8988T (cell line): ENCODE measurements at places on chromosomes 12 and 14.

GRCh38 chr12:70876952-70877351, 43.6 kb downstream of the PTPRR start:
- no peak for DNase-seq

GRCh38 chr12:17076028-17076744, 470.2 kb upstream of the LMO3 start:
- DNase-seq = no peak

GRCh38 chr14:38567703-38568102, 311.8 kb upstream of the CLEC14A start:
- no peak for DNase-seq

GRCh38 chr14:89110110-89110509, 285.7 kb downstream of the TTC8 start:
- no peak for DNase-seq

DNA sequence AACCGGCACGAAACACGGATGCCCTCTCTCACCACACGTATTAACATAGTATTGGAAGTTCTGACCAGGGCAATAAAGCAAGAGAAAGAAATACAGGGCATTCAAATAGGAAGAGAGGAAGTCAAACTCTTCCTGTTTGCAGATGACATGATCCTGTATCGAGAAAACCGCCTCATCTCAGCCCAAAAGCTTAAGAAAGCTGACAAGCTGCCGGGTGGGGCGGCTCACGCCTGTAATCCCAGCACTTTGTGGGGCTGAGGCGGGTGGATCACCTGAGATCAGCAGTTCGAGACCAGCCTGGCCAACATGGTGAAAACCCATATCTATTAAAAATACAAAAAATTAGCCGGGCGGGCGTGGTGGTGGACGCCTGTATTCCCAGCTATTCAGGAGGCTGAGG, 17.7 kb downstream of the OR6S1 start:
- DNase-seq = no peak

DNA sequence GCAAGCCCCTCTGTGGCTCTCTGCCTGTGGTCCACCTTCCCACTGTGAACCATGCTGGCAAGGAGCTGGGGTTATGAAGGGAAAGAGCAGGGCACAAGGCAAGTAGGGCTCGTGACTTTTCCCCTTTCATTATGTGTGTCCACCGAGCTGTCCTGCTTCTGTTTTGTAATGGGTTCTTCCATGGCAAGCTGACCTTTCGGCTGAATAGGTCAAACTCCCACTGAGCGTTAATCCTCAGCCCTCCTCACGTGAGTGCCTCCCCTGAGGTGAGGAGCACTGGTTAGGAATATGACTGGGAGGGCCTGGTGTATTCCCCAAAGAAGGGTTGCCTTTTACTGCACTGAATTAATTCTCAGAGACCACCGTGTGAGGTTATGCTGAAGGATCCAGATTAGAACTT, 424.3 kb downstream of the NPAS3 start:
- no peak for DNase-seq

- no peak for DNase-seq
Observed at GRCh38 chr12:63018273-63018672, 83.3 kb upstream of the PPM1H start.

- DNase-seq = no peak
Observed at GRCh38 chr14:77158175-77158881, 16.7 kb upstream of the ZDHHC22 start.

- DNase-seq = no peak
Observed at GRCh38 chr12:123657211-123657610, 13.7 kb upstream of the TCTN2 start.

- no peak for DNase-seq
Observed at GRCh38 chr12:104976703-104977102, 9.4 kb upstream of the NOPCHAP1 start.

DNA sequence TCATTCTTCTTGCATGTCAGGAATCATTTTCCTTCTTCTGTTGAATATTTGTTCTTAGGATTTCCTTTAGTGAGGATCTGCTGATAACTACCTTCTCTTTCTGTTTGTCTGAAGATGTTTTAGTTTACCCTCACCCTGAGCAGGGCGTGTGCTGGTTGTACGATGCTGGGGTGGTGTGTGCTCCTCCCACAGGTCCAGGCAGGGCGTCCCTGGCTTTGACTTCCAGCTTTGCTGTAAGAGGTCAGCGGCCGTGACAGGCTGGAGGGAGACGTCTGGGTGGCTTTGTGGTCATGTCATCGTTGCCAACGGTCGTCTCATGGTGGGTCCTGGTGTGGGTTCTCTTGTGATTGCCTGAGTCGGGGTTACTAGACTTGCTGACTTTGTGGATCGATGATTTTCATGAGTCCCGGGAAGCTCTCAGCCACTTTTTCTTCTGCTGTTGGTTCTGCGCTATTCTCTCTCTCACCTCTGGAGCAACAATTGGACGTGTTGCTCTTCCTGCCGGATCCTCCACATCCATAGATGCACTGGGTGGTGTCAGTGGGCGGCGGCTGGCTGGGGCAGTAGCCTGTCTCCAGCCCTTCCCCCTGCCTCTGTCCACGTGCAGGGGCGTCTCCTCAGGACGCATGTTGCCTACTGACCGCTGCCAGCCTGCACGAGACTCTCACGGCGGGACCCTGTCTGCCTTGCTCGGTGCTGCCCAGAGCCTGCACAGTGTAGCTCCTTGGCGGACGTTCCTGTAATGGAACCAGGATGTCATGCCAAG, 8.4 kb downstream of the PACS2 start:
- no peak for DNase-seq
